Spleen (tissue), 13 donors: ENCODE measurements at places on chromosomes 6 and 20.

GRCh38 chr6:28721372-28721771 lies 195.7 kb downstream of the GPX5 start:
- DNase-seq: no peak

DNA sequence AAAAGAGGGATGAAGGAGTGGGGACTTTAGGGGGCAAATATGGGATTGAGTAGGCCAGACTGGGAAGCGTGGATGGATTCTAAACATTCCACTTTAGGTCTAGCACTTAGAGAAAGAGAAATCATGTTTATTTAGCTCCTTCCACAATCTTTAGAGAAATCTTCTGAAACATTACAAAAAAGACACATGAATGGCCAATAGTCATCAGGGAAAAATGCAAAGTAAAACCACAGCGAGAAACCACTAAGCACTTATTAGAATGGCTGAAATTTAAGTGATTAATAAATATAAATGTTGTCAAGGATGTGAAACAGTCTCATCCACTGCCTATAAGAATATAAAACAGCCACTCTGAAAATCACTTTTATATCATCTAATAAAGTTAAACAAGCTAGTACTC lies 46.9 kb downstream of the HLA-A start:
- DNase-seq: no peak

DNA sequence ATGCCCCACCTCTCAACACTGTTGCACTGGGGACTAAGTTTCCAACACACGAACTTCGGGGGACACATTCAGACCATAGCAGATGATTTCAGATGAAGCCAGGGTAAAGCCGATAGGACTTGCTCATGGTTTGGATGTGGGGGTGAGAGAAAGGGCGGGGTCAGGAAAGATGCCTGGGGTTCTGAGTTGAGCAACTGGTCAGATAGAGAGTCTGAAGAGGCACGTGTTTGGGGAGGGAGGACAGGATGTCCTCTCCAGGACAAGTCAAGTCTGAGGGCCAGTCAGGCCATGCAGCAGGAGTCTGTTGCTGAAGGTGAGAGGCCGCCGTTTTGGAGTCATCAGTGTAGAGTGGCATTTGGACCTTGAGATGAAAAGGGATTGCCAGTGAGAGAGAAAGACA lies 197.9 kb upstream of the SNX9 start:
- DNase-seq: no peak

DNA sequence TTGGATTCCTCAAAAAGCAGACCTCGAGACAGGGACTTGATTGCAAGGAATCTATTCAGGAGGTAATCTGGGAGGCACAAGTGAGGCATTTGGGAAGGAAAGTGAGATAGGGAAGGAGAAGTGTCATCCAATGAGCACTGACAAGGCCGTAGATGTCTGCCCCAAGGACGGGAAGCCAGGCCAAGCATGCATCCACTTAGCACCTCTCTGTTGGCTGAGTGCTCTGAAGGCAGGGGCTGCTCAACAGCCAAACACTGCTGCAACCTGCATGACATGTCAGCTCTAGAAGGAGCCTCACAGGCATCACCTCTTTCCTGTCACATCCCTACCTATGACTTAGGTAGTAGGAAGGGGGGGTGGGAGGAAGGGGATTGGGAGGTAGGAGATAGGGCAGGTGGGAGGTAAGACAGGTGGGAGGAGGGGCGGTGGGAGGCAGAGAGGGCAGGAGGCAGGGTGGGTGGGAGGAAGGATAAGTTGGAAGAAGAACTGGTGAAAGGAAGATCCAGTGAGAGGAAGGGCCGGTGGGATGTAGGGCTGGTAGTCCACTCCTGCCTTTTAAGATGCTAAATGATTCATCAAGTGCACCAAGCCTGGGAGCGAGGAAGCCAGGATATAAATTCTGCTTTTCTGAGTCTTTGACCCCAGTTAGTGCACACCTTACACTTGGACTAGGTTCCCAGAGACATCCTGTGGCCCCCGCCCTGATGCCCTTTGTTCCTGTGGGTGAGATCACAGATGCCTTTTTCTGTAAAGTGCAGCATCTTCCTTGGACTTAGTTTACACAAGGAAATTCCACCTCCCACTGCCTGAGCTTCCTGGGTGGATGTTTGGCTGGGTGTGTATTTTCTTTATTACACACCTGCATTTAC lies 83.8 kb upstream of the NXT1 start:
- peak; percentile 39 for DNase-seq

- peak; percentile 47 for DNase-seq
These were observed 54.5 kb downstream of the TMEM242 start for GRCh38 chr6:157268835-157269234.

DNA sequence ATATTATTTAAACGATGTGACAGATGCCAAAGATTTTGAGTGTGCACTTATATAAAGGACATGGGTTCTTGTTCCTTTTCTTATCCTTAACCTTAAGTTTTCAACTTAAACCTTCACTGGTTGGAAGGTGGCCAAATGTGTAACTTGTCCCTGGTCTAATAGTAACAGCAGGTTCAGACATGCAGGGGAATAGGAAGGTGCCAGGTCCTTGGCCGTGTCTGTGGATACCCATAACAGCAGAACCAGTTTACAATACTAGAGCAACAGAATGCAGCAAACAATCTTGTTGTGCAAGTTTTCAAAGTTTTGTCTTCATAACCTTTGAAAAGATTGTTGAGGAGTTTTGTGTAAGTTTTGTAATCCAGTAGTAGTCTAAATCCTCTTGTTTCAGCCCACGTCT lies 4.4 kb downstream of the MYB start:
- DNase-seq: no peak

GRCh38 chr20:44692932-44693480 lies 22.2 kb upstream of the CCN5 start:
- no peak for DNase-seq

DNA sequence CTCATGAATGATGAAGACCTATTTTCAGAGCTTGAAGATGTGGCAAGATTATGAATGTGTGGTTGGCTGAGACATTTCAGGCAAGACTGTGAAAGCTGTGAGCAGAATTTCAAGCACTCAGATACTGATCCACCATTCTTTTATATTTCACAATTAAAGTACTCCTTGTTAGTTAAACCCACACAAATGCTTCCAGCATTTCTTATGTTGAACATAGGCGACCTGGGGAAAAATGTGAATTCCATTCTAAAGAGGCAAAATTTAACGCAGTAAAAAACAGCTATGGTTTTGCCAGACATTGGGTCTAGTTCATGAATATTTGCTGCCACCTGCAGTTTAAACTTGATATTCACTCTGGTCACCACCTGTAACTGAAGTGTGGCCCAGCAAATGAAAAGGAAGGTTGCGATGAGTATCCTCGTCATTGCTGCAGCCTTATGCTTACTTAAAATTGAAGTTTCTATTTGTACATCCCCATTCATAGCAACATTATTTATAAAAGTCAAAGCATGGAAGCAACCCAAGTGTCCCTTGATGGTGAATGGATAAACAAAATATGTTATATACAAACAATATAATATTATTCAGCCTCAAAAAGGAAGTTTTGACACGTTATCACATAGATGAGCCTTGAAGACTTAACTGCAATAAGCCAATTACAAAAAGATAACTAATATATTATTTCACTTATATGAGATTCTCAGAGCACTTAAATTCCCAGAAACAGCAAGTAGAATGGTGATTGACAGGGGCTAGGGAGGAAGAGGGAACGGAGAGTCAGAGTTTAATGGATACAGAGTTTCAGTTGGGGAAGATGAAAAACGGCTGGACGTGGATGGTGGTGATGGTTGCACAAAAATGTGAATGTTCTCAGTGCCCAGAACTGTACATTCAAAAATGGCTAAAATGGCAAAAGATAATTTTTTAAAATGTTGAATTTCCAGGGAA lies 32.4 kb upstream of the FAM184A start:
- DNase-seq: no peak

- DNase-seq: no peak
These were observed 37.6 kb downstream of the NCR2 start for GRCh38 chr6:41372832-41373626.
